ENCODE measurements at places on chromosomes 2 and 18.

DNA sequence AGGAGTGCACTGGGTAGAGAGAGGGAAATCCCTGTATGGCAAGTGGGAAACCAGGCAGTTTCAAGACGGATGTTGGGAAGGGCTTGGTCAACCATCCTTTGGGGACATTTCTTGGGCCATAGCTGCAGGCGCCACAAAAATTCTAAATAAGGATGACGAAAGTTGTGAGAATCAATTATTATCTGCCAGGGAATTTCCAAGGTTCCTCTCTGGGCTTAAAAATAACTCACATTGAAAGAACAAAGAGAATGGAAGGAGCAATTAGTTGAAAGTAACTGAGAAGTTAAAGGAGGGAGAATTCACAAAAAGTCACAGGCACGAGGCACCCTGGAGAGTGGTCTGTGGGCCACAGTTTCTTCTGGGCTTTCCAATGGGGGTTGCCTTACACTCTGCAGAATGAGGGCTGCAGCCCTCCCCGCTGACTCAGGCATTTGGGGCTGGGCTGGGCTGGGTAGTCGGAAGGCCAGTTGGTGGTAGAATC lies 195.7 kb downstream of the SMAD7 start:
- DNase-seq = no peak

DNA sequence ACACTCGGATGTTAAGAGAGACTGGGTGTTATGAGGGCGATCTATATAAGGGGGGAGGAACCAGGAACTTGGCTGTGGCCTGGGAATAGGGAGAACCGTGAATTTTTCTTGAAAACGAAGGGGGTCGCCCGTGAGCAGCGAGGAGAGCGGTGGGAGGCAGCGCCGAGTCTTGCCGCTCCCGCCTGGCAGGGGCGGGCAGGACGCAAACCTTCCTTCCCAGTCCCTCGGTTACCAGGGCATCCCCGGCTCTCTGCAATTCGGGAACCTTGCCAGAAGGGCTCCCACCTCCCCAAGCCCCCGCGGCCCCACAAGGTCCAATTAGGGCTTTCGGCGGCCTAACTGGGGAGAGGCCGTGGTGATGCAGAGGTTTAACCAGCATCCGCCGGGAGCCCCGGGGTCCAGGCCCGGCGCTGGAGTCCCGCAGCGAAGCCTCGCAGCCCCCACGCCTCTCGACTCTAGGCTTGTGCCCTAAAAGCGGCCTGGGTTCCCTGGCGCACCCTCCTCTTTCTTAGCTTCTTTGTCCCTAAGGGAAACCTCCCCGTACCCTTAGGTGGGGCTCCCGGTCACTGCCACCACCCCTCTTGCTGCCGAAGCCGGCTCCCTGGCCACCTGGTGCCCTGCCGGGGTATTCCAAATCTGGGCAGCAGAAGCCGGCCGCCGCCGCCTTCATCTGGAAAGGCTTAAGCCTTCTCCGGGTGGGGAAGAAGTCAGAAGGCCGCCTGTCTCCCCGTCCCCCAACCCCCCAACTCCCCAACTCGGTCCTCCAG lies 680 bp upstream of the FHOD3 start:
- DNase-seq = no peak

GRCh38 chr2:39266139-39266805 lies 22.5 kb upstream of the CDKL4 start:
- no peak for DNase-seq

DNA sequence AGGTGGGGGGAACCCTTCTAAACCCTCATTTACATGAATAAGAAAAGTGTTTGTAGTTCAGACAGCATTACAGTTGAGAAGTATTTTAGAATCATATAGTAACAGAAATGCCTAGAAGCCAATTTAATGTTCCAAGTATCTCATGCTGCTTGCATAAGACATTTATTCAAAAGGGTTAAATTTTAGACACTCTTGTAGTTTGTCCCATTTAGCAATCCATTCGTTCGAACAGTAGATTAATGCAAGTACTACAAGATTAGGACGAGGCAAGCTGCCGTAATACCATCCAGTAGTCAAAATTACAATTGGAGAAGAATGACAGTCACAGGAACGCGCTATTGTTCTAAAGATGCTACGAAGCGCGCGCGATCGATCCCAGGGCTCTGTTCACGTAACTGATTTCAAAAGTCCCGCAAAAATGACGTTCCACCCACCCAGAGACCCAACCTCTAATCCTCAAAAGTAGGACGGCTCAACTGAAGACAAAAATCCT lies 1.2 kb downstream of the TMEM237 start:
- DNase-seq = no peak

GRCh38 chr2:176542476-176542875 lies 273.2 kb downstream of the MTX2 start:
- DNase-seq = no peak

GRCh38 chr2:127125821-127126220 lies 18.9 kb upstream of the BIN1 start:
- no peak for DNase-seq

DNA sequence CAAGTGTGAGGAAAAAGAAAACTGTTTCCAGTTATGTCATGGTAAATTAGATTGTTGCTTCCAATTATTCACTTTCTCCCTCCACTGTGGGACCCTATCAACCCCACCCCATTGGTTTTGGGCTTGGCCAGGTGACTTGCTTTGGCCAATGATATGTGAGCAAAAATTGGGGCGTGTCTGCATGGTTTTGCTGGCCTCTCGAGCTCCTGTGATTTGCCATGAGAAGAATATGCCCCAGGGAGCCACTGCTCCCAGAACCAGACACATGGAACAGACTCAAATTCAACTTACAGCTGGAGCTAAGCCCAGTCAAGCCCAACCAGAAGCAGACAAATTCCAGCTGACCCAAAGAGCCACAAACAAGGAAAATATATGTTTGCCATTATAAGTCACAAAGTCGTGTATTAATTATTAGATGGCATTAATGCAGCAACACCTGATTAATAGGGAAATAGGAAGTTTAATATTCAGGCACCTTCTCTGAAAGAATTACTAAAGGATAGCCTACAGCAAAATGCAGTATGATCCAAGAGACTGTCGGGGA lies 248.9 kb downstream of the ANAPC1 start:
- DNase-seq = no peak

- DNase-seq = no peak
Measured at GRCh38 chr2:47109007-47109375, 46.1 kb downstream of the STPG4 start.

GRCh38 chr2:234436482-234436837 lies 60.4 kb downstream of the ARL4C start:
- DNase-seq = no peak

DNA sequence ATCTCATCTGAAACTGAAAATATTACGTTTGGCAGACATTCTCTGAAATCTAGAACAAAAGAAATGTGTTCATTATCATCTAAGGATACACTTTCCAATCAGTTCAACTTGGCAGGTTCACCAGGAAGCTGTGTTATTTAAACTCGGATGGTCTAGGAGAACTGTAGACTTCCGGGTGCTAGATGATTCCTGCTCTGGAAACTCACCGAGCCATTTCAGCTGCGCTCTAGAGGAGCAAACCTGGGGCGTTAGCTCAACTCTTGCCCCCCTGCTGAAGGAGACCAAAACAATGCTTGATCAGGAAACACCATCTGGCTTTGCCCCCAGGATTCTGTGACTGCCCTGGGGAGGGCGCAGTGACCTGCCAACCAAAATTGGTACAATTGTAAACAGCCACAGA lies 22.9 kb downstream of the MLPH start:
- no peak for DNase-seq

GRCh38 chr2:85073033-85073432 lies 60.2 kb upstream of the TCF7L1 start:
- DNase-seq = no peak

DNA sequence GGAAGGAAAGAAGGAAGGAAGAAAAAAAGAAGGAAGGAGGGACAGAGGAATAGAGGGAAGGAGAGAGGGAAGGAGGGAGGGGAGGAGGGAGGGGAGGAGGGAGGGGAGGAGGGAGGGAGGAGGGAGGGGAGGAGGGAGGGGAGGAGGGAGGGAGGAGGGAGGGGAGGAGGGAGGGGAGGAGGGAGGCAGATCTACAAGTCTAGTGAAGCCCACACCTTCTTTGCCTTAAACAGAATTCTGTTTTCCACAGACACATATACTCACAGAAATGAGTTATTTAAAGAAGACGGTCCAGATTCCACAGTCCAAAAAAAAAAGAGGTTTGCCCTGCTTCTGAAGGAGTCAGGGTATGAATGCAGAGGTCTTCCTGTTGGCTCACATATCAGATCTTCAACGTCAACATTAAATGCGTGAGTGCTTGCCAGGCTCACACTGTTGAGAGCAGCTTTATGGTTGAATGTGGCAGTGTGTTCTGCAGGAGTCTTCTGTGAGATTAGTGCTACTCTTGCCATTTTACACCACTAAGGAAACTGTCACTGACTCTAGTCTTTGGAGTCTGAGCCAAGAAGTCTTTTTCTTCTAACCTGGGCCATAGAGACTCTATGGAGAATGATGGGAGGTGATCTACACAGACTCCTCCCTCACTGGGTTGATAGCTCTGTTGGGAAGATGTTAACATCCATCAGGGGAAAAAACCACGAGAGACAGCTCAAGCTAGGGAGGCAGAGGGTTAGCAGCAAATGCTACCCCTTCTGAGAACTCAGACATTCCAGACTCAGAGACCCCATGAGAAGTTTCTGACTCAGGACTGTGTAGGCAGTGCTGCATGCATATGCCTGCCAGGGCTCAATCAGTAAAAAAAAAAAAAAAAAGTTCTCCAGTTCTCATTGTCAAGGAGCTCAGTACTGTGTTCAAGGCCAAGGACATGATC lies 23.3 kb downstream of the PAX8 start:
- no peak for DNase-seq

DNA sequence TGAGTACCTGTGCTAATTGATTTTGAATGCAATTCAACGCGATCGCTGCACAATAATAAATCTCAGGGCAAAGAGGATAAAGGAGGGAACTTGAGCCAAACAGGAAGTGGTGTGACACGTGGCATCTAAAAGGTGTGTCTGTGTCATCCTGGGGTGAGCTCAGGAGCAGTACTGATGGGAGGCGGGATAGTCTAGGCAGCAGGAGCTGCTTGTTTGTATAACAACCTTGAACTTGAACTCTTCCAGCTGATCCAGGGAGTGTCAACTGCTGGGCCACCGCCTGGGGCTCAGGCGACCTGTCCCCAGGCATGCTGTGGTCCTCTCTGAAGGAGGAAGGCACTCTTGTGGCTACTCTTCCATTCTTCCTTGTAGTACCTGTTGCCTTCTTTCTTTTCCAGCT lies 61.2 kb downstream of the BOD1L2 start:
- DNase-seq = no peak

- DNase-seq = no peak
Measured at GRCh38 chr2:236859908-236860307, 225.8 kb upstream of the COPS8 start.

- DNase-seq = no peak
Measured at GRCh38 chr2:56444339-56444738, 260.5 kb downstream of the CCDC85A start.

DNA sequence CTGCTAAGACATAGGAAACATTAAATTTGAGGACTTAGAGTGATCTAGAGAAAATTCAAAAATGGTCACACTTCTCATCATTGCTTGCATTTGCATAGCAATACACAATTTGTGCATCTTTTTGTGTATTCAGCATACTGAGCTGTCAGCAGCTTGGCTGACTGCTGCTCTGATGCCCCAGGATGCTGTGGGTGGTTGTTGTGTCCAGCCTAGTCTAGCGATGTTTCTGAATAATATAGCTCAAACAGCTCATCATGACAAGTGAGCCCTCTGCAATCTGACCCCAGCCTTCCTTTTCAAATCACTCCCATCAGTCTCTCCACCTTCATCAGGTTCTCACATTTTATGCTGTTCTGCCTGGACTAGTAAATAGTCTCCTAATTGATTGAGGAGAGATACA lies 483.7 kb upstream of the SPHKAP start:
- no peak for DNase-seq

DNA sequence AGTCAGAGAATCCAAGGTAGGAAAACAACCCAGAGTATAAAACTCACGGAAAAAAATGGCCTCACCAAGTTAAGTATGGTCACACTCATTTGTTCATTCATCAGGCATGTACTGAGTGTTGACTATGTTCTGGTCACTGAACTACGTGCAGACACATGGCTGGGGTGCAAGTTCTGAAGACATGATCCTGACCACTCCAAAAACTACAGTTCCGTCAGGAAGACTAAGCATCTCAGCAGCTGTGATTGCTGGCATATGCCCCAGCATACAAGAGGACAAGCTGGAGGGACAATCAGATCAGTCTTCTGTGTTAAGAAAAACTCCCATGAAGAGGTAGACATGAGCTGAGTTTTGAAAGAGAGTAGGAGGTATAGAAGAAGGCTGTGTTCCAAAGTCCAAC lies 72.8 kb downstream of the TCF4 start:
- no peak for DNase-seq

DNA sequence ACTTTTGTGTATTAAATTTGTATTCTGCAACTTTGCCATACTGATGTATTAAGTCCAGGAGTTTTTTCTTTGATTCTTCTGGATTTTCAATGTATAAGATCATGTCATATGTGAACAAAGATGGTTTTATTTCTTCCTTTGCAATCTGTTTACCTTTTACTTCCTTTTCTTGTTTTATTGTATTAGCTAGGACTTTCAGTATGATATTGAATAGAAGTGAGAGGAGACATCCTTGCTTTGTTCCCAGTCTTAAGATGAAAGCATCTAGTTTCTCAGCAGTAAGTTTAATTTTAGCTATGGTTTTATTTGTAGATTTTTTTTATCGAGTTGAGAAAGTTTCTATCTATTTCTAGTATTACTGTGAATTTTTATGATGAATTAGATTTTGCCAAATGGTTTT lies 25.5 kb downstream of the VRK2 start:
- DNase-seq = no peak

- DNase-seq = no peak
Measured at GRCh38 chr18:62109676-62110075, 77.2 kb downstream of the PIGN start.

- no peak for DNase-seq
Measured at GRCh38 chr2:28300485-28301341, 91.9 kb upstream of the FOSL2 start.

DNA sequence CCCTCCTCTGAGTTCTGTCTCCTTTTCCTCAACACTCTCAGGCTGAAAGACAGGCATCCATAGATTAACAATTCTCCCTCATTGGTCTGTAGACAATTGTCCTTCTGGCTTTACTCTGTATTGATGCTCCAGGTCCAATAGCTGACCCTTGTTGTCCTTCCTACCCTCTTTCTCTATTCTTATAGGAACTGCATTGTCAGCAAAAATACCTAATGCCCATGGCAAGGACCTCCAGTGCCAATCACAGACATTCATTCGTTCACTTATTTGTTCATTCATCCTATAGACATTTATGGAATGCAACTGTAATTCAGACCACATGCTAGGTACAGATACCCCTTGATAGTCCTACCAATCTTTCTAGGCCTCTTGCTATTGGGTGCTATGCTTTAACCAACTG lies 69.8 kb upstream of the DTNA start:
- no peak for DNase-seq

- DNase-seq = no peak
Measured at GRCh38 chr2:66489436-66489835, 54.5 kb downstream of the MEIS1 start.

DNA sequence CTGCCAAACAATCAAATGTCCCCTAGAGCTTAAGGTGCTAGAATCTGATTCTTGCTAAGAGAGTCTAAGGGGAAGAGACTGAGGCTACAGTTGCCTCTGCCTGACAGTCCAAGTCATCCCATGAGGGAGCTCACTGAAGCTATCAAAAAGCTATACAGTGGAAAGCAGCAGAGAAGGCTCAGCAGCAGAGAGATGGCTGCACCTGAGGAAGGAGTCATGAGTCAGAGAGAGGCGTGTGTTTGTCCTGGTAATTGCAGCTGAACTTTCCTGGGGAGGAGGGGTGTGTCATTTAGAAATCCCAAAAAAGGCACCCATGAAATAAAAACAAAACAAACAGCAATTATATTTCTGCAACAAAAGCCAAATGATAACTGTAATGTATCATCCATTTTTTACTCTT lies 305.2 kb upstream of the UBE2E3 start:
- no peak for DNase-seq

All from HS-27A (cell line).